Stimulated activated CD4-positive, alpha-beta T cell treated with anti-CD3 and anti-CD28 coated beads, TNF-alpha, amount 100 ng/mL, for 48 hours (primary cell): ENCODE measurements at places on chromosomes 3 and 15.

DNA sequence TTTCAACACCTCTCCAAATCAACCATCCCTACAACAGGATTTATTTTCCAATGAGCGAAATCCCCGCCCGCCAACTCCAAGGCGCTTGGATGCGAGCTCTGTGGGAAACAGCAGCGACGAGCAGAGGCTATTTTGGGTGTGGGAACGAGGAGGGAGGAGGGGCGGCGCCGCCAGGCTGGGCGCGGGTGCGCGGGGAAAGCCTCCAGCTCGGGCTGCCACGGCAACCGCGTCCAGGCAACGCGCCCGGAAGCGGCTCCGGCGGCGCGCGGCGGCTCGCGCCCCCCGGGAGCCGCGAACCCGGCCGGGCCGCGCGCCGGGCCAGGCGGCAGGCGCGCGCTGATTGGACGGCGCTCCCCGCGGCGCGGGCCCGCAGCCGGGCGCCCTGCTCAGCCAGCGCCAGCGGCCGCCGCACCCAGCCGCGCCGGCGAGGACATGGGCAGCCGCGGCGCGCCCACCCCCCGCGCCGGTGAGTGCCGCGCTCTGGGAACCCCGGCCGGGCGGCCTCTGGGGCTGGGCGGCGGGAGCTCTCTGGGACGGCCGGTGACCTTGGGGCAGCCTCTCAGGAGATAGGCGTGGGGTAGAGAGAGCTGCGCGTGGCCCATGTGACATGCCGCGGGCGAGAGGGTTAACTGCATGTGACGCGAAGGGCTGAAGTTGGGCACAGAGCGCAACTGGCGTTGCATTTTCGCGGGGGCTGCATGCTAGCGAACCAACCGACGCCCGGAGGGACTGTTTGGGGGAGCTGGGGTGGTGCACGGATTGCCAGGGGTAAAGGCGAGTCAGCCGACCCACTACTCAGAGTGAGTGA is at the start of gene FAM81A:
Gene FAM81A (plus strand): TSS at position 370 of the 808 bp plus-strand sequence. CDS start 20,441 bp downstream, outside the sequence.
- peak; percentile 13 for DNase-seq

DNA sequence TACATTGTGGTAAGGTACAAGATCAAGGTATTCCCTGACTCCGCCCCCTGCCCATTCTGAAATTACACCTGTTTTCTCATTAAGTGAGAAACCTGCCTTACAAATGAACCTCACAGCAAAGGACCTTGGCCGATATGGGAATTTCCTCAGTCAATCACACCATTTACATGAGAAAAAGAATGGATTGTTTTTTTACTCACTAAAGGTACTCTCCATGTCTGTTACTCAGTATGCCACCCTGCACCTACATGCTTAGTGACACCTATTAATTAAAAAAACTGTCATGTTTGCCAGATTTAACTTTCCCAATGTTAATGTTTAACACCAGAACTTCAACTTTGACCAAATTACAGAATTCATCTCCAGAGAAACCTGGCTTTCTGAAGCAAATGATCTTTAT is 62.0 kb downstream of the ESYT3 start:
- no peak for DNase-seq

DNA sequence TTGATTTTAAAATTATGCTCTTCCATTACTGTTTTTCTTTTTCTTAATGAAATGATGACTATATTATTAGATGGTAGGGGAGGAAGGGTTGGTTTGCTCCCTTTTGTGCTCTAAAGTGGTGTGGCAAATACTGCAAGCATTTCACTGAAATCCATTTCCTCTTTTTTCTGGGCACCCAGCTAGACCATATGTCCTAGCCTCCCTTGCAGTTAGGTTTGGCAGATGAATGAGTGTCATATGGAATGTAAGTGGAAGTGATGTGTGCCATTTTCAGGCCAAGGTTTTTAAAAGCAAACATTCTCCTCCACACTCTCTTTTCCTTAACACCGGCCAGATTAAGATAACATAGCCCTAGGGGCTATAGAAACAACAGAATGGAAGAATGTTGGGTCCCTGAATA is 363.0 kb downstream of the FGF12 start:
- DNase-seq: no peak

GRCh38 chr3:54917174-54917573 is 10.7 kb downstream of the LRTM1 start:
- no peak for DNase-seq

GRCh38 chr3:168220556-168220955 is 124.8 kb upstream of the GOLIM4 start:
- DNase-seq: no peak

DNA sequence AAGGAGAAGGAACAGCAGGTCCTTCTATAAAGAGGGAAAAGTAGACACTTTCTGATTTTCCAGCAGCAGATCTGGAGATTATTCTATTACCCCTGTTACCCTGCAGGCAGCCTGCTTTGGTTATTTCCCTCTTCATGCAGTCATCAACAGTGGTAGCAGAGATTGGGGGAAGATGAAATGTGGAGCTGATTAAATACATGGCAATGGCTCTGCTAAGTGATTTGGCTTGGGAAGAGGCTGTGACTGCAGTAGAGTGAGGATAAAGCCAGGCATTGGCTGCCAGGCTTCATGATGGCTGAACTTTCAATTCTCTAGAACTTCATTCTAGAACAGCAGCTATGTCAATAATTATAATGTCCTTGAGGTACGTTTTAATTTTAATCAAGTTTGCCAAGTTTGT is 29.1 kb downstream of the PTX3 start:
- no peak for DNase-seq

DNA sequence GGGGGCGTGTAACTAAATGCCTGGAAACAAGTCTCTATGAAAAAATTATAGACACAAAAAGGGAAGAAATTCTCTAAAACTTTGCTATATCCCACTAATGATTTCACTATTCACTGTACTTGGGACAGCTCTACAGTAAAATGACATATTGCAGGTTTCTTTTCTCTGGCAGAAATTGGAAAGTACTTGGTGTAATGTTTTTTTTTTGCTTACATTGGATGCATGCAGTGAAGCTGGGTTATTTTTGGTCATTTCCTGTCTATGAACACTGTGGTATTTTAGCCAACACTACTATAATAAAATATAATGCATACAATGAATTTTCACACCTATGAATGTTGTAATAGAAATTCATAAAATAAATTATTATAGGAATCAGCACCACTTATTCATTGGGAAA is 109.7 kb downstream of the LRRC49 start:
- DNase-seq: no peak

GRCh38 chr3:152398495-152398894 is 129.8 kb downstream of the MBNL1 start:
- DNase-seq: no peak

- no peak for DNase-seq
These were observed 80.3 kb downstream of the FAIM start for GRCh38 chr3:138688871-138689299.

DNA sequence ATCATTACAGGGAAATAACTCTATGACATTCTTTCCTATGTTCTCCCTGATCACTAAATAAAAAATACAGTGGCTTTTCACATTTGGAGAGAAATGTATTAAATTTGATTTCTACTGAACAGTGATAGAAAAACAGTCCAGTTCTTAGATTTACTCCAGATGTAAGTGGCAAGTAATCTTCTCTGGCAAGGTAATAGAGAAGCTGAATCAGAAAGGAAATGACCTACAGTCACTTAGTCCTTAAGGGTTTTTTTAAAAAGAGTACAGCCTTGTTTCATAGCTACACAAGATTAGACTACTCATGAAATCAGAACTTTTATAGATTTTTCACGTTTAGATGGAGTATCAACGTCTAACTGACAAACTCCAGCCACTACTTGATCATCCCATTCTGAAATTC is 236.9 kb downstream of the CADPS start:
- DNase-seq: no peak

- DNase-seq: no peak
These were observed 95.4 kb downstream of the ABHD5 start for GRCh38 chr3:43786102-43786501.

DNA sequence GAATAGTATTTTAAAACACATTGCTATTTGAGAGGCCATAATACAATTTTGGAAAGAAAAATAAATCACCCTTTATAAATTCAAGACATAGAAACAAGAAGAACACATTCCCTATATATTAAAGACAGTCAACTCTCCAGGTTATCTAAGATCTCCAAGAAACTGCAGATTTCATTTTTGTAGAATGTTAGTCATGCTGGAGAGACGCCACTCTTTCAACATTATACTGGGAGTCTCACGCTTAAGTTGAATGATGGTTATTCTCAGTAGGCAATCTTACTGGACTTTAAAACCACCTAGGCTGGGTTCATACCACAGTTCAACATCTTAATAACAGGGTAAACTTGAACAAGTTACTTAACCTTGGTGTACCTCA is 3.6 kb upstream of the CHRM5 start:
- no peak for DNase-seq

- DNase-seq: no peak
These were observed 75.0 kb upstream of the CNTN6 start for GRCh38 chr3:1017870-1018269.

DNA sequence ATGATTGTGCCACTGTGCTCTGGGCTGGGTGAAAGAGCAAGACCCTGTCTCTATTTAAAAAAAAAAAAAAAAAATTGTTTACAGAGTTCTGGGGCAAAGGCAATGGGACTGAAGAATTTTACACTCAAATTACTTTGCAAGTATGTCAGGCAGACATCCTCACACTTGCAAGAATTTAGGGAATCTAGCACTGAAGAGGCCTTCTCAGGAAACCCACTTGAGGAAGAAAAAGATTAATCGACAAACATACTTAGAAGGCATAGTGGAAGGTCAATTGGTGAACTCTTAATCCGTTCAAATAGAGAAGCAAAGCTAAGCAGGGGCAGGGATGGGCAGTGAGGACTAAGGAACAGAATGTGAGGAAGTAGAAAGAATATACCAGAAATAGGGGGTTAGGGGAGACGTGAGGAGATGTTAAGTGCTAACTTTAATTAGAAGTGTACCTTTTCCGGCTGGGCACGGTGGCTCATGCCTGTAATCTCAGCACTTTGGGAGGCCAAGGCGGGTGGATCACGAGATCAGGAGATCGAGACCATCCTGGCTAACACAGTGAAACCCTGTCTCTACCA is 15.0 kb downstream of the ST6GAL1 start:
- DNase-seq: no peak

DNA sequence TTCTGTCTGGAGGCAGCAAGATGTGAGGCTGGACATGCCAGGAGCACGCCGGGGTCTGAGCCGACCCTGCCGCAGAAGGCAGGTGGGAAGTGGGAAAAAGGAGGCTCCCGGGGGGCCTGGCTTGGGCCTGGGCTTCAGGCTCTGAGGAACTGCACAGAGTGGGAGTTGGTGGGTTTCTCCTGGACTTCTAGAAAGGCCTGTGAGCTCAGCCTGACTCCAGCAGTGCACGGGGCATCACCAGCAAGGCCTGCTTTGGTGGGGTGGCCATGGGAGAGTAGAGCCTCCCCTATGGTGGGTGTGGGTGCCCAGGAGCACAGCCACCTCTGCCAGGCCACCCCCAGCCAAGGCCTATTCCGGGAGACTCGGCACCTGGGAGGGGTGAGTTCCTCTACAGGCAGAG is 18.1 kb upstream of the SLC41A3 start:
- no peak for DNase-seq

- no peak for DNase-seq
These were observed 50.9 kb downstream of the CORO2B start for GRCh38 chr15:68629519-68630210.

- DNase-seq: no peak
These were observed 30.4 kb upstream of the ZNF639 start for GRCh38 chr3:179292450-179292849.

DNA sequence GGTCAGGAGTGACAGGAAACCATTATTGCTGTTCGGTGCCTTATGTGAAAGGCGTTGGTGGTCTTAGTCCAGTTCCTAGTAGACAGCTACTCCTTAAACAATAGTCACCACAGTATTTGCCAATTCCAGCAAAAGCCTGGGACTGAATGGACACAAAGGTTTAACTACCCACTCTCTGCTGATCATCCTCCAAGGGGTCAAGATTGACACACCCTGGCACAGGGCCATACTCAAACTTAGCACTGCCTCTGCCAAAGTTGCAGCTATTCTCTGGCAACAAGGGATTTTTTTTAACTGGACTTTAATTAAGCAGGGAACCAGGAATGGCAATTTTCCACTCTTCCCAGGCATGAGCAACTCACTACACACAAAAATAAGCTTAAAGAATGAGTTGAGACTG is 193.9 kb downstream of the NLGN1 start:
- no peak for DNase-seq

GRCh38 chr3:50334339-50335075 is 6.1 kb downstream of the RASSF1 start:
- no peak for DNase-seq

DNA sequence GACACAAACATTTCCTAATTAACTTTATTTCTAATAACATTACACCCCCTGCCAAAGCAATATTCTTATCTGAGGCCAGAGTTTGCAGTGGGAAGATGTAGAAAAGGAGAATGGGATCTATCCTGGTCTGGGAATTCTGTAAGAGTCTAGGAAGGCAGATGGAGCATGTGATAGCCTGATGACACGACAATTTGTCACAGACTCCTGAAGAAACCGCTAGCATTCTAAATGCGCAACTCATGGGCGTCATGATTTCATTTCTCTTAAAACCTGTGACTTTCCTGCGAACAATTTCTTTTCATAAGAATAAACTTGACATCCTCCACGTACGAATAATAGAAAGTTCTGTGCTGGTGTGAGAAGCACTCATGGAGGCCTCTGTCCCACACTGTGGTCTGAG is 72.9 kb upstream of the ATP10A start:
- DNase-seq: no peak

GRCh38 chr15:39629906-39630305 is 49.0 kb downstream of the THBS1 start:
- no peak for DNase-seq

DNA sequence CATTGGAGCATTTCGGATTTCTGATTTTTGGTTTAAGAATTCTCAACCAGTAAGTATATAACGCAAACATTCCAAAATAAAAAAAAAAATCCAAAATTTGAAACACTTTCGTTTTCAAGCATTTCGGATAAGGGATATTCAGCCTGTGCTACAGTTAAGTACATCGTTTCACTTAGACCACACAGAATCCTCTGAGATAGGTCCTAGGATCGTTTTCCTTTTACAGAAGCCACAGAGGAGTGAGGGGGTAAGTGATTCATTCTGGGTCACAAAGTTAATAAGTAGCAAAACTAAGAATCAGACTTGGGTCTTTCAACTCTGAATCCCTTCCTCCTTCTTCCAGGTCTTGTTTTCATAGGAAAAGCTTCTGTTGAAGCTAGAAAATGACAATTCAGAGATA is 249.3 kb downstream of the BBX start:
- DNase-seq: no peak

DNA sequence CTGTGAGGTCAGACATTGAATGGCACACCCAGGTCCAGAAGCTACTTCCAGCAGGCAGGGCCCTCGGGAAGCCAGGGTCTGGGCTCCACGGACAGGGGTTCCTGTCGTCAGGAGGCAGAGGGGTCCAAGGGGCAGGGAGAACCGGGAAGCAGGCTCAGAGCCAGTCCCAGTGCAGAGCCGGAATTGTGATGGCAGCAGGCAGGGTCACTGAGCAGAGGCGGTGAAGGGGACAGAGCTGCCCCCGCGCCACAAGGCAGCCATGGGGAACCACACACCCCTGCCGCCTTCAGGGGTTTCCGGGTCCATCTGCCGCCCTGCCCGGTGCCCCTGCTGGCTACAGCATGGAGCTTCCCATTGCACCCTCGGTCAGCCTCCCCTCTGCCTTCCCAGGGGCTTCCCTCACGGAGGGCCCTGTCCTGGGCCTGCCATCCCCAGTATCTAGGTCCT is 136.9 kb downstream of the NSMCE3 start:
- DNase-seq: no peak

GRCh38 chr15:52111517-52112202 is 915 bp downstream of the BCL2L10 start:
- no peak for DNase-seq
